ENCODE measurements at places on chromosomes 16 and 17.

- no peak for DNase-seq
Observed at GRCh38 chr16:56625943-56626654, 518 bp downstream of the MT1E start.

DNA sequence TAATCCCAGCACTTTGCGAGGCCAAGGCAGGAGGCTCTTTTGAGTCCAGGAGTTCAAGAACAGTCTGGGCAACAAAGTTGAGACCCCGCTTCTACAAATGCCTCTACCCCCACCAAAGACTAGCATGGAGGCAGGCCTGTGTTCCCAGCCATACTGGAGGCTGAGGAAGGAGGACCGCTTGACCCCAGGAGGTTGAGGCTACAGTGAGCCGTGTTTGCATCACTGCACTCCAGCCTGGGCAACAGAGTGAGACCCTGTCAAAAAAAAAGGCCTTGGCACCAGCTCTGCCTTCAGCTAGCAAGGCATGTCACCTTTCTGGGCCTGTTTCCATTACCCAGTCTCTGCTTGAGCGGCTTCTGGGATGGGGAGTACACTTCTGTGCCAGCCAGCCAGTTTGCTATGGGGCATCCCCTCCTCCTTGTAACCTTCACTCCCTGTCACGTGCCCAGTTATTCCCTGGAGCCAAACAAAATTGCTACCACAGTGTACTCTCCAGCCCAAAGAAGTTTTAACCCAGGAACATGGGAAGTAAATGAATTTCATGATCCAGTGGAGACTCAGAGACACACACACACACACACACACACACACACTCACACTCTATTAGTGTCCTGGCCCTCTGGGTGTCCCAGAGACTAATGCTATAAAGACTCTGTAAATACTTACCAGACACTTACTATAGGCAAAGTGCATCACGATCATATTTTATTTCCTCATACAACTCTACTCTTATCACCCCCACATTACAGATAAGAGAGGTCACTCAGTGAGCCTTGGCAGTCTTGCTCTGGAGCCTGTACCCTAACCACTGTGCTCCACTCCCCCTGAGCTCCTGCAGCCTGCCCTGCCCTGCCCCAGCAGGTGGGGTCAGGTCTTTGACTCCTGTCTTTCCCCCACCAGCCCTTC is 2.5 kb downstream of the CISD3 start:
- DNase-seq: no peak

GRCh38 chr17:35915153-35915964 is 15.2 kb downstream of the RDM1 start:
- no peak for DNase-seq

DNA sequence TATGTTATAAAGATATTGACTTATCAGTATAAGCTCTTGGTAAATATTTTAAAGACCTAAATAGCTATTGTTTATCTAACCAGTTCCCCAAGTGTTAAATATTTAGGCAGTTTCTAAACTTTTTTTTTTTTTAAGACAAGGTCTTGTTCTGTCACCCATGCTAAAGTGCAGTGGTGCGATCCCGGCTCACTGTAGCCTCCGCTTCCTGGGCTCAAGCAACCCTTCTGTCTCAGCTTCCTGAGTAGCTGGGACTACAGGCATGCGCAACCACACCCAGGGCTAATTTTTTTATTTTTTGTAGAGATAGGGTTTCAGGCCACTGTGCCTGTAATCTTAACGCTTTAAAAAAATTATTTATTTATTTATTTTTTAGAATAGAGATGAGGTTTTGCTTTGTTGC is 43.5 kb downstream of the SNX29 start:
- DNase-seq: no peak

GRCh38 chr17:72714357-72714966 is 378.0 kb downstream of the SLC39A11 start:
- no peak for DNase-seq

DNA sequence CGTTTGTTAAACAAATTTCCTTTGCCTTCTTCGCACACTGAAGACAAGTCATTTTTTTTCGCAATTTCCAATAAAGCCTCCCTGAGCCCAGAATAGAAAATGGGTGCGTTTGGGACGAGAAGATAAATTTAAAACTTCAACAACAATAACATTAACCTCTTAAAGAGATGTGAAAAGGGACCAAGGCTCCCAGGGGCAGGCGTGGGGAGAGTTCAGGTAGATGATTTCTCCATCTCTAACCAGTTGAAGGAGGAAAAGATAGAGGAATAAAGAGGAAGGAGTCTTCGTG is 1.3 kb upstream of the HOXB4 start:
- no peak for DNase-seq

GRCh38 chr16:81560979-81561657 is 116.5 kb downstream of the CMIP start:
- no peak for DNase-seq

DNA sequence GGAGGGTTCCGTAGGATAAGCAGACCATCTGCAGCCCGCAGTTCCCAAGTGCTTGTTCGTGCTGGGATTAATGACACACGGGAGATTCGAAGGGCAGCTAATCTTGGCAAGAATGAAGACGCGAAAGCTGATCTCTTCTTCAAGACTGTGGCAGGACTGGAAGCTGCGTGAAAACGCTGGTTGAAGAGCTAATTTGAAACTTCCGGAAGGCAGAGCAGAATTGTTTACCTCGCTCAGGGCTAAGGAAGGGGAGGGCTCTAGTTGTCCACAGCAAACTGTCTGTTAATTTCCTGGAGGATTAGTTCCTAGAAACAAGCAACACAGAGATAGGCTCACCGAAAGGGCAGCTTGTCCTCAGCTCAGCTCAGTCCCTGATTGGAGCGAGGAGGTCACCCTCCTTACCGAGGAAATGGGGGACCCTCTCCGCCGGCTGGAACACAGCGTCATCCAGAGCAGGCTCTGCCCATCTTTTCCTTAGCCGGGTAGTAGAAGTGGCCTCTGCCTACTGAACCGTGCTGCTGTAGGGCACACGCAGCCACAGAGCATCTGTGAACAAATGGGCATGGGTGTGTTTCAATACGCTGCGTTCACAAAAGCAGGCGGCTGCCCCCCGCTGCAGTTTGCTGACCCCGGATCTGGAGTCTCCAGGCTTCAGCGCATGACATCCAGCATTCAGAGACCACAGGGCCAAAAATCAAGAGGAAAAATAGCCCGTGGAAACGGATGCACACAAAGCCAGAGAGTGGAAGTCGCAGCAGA is 16.7 kb upstream of the BAIAP2 start:
- DNase-seq: peak; percentile 33

DNA sequence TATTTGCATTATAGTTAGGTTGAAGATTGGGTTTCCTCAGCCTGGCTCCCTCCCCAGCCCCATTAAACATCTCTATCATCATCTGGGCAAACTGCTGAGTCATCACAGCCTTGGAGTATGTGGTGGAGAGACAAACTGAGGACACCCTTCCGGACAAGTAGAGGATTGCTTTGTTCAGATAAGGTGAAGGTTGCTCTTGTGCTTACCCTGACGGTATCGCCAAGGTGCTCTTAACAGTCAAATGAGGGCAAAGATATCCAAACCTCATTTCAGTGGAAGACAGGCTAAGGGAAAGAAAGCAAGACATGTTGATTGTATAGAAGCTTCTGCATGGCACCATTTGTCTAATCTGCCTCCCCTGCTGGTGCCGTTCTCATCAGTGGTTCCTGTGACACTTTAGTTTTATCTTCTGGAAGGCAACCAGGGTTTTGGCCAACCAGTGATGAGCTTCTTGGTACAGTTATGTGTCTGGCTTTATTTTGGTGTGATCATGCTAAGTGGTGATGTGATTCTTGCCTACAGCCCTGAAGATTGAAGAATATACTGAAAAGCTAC is 56.9 kb upstream of the LGALS9 start:
- DNase-seq: no peak

GRCh38 chr16:55574811-55575210 is 8.3 kb downstream of the CAPNS2 start:
- DNase-seq: no peak

DNA sequence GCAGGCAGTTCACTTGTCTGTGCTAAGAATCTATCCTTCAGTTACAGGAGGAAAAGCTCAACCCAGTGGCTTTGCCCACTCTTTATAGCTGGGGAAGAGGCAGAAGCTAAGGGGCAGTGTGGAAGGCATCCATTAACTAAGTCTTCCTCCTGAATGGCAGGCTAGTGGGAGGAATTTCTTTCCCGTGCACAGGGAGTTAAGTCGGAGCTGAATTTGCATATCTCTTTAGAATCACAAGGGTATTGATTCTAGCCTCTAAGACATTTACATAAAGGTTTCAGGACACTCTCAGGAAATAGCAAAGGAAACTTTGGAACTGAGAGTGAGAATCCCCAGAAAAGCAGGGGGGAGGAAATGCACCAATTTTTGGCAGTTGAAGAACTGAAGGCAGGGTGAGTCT is 245.6 kb downstream of the CA10 start:
- no peak for DNase-seq

- DNase-seq: peak; percentile 45
Observed at GRCh38 chr17:37488607-37489196, 989 bp upstream of the DUSP14 start.

DNA sequence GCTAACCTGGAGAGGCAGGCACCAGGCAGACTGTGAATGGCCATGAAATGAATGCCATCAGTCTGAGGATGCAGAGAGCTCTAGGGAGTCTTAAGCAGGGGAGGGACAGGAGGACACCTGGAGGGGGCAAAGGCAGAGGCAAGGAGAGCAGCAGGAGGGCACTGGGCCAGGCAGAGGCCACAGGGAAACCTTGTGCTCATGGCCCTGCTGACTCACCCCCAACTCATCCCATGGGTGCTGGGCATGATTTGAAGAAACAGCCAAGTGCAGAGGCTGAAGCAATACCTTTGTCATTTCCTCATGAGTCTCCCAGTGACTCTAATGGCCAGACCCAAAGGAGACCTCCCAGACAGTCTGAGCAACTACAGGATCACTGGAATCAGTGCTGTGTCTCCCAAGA is 141.4 kb downstream of the TMEM132E start:
- DNase-seq: no peak

DNA sequence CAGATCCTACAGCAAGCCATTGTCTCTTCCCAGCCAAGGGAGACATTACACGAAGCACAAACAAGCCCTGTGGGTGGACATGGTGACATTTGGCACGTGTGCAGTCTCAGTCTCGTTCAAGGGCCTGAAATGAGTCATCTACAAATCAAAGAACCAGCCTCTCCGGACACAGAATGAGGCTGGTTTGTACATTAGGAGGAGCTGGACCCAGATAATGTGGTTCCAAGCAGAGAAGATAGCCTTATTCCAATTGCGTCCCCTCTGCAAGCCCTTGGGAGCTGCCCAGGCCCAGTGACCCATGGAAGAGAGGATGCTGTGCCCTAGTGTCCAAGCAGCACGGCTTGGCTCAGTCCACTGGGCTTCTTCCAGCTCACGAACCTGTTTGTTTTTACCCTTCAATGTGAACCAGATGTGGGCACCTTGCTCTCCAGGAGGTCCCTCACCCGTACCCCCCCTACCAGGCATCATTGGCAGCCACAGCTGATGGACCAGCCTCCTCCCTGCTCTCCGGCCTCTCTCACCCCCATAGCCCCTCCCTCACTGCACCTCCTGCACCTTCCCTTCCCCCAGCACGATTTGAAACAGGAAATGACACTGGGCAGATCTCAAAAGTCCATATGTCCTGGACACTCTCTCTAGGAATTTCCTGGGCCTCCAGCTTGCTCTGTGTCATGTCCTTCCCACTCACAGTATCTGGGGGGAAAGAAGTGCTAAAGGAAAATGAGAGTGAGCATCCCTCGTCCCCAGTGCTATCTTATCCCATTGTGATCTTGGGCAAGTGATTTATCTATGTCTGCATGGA is 26.2 kb downstream of the KPNA2 start:
- DNase-seq: no peak

GRCh38 chr17:74210191-74211140 is 2.9 kb upstream of the TTYH2 start:
- DNase-seq: peak; percentile 81

GRCh38 chr16:15607700-15608396 is 35.1 kb downstream of the MARF1 start:
- DNase-seq: no peak

DNA sequence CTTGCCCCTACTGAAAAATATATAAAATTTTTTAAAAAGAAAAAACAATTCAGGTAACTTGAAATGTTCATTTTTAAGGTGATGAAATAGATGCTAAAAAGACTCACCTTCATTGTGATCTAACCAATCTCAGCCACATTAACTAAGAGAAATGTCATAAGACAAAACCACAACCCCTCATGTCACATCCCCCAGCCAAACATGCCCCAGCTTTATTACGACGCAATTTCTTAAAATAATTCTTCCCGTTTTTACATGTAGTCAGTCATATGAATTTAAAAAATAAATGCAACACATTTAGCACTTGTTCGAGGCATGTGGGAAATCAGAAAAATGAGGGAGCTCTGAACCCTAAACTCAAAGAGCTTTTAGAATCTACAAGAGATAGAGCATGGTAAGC is 9.5 kb downstream of the AMFR start:
- DNase-seq: no peak

DNA sequence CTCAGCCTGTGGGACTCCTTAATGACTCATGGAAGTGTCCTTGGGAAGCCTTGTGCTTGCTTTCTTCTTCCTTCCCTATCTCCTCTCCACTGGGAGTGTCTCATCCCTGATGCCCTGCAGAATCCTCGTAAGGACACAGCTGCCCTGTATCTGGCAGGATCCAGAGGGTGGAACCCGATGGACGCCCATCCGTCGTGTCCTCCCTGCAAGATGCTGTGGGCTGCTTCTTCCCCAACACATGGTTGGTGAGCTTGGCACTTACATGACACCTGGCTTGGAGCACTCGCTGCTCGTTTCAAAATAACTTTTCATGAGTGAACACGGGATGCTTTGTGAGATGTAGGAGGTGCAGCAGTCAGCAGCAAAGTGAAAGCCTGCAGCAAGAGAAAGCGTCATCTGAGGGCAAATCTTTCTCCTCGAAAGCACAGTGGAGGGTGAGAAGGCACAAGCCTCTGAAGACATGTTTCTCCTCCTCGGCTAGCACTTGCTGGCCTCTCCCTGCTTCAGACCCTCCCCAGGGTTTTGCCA is 3.3 kb downstream of the CCL15 start:
- no peak for DNase-seq

DNA sequence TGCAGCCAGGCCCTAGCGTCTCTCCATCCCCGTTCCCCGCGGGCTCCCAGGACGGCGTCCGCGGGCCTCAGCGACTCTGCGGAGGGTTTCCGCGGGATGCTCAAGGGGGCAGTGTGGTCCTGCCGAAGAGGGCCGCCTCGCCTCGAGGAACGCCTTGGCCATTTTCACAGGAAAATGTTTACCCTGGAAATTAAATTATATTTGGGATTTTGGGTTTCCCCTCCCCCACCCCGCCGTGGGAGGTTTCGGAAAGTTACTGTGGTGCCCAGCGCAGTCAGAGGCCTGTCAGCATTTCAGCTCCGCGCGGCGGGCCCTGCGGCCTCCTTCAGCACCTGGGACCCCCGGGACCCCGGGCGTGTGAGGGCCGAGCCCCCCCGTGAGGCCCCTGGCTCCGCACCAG is 94.5 kb downstream of the PCTP start:
- DNase-seq: no peak

DNA sequence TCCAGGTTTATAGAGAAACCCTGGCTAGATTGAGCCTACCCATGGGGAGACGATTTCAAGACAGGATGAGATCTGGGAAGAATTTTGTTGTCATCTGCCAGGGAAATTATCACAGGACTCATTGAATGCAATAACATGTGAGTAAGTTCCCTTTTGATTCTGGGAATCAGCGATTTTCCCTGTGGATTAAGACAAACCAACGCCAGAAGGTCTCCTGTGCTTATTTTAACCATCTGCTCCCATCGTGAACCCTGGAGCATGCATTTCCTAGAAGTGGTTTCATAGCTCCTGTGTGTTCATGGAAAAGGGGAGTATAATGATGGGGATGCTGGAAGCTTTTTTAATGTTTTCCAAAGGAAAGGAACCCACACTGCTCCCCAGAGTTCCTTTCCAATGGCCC is 21.0 kb upstream of the ARHGAP44 start:
- DNase-seq: no peak

- DNase-seq: no peak
Observed at GRCh38 chr17:30567231-30568116, 90.3 kb downstream of the GOSR1 start.

All from activated gamma-delta T cell treated with Interleukin-2 at 50 U/mL for 16 hours (primary cell).